ENCODE measurements at places on chromosomes 2 and 18.

- DNase-seq = no peak
These were observed 174.2 kb downstream of the RTP5 start for GRCh38 chr2:242043538-242044312.

GRCh38 chr2:16645775-16646559, 19.7 kb downstream of the CYRIA start:
- DNase-seq = no peak

DNA sequence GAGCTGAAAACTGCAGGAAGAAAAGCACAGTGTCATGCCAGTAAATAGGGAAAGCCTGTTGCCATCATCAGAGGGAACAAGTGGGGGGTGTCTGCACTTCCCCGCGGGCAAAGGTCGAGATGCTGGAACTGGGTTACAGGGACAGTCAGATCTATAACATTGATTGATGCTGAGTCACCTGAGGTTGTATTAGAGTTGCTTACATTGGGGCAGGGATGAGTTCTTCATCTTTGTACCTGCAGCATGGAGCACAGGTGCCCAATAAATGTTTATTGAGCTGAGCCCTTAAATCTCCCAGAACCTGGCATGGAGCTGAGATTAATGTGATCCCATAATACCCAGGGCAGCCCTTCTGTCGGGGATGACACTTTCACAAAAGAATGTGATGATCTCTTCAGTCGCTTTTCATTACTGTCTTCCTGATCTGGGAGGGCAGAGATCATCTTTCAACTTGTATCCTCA, 5.9 kb upstream of the RNF152 start:
- DNase-seq = no peak

DNA sequence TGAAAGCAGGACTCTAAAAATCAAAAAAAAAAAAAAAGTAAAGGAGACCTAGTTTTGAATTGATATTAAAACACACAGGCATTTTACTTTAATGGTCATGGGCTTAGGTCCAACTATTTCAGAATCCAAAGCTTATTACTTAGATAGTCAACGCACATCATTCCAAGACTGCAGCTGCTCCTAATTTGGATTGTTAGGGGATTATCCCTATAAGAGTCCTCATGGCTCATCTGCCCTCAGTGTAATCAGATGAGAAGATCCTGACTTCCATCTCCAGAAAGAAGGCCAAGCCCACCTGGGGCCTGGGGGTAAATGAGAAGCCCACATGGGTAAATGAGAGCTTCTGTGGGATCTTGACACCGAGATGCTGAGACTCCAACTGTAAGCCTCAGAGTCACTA, 424.2 kb downstream of the NRXN1 start:
- no peak for DNase-seq

GRCh38 chr2:174996622-174997021, 8.6 kb downstream of the CHN1 start:
- no peak for DNase-seq

- DNase-seq = no peak
These were observed 86.7 kb downstream of the NRP2 start for GRCh38 chr2:205768815-205769494.

DNA sequence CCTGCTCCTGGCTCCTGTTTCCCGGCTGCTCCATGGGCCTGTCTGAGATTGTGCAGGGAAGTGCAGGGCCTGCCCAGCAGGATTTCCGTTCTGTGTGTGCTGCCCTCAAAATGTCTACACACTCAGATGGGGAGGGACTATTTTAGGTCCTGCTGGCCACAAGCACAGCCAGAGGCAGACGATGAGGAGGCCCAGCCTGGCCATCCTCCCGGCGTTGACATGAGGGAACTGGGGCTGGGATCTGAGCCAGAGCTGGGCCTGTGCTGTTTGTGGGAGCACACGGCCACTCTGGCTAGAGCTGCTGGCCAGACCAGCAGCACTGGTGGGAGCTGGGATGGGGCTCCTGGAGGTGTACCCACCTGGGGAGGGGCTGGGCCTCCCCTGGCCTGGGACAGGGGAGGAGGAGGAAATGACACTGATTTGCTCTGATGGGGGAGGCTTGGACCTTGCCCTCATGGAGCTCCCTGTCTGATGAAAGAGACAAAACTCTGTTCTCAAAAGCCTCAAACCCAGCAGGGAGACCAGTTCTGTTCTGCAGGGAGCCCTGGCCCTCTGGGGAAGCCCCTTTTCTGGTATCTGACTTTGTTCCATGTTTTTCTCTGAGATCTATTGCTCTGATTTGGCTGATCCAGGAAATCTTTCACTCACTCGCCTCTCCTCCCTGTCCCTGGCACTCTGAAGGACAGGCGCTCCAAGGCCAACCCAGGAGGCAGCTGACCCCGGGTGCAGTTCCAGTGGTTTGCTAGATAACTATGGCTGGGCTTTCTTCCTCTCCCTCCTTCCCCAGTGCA, 161.8 kb downstream of the DYSF start:
- no peak for DNase-seq

- DNase-seq = no peak
These were observed 714.6 kb upstream of the LRATD1 start for GRCh38 chr2:13917958-13918357.

- DNase-seq = no peak
These were observed 156.5 kb downstream of the ARL6IP6 start for GRCh38 chr2:152874955-152875354.

- no peak for DNase-seq
These were observed 21.4 kb upstream of the FRZB start for GRCh38 chr2:182887753-182888415.

DNA sequence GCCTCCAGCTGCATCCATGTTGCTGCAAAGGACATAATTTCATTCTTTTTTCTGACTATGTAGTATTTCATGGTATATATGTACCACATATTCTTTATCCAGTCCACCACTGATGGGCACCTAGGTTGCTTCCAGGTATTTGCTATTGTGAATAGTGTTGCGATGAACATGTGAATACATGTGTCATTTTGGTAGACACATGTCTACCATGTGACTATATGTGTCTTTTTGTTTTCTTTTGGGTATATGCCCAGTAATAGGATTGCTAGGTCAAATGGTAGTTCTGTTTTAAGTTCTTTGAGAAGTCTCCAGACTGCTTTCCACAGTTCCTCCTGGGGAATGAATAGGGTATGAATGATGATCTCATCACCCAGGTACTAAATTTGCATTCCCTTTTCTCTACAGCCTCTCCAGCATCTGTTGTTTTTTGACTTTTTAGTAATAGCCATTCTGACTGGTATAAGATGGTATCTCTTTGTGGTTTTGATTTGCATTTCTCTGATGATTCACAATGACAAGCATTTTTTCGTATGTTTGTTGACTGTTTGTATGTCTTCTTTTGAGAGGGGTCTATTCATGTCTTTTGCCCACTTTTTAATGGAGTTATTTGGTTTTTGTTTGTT, 35.6 kb upstream of the FEZ2 start:
- DNase-seq = no peak

DNA sequence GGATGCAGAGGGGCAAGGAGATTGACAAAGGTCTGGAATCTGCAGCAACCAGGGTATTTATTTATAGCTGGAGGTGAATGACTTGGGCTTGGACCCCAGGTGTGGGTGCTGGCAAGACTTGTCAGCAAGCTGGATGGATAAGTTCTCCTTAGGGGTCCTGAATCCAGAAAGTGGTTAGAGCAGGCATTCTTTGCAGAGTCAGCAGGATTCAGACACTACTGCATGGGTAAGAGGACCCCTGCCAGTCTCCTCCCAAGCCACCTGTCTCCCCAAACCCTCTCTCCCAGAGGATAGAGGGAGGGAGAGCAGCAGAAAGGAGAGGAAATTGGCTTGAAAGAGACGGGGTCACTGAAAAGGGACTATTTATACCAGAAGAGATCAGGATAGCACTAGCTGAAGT, 89.5 kb downstream of the VAPA start:
- no peak for DNase-seq

DNA sequence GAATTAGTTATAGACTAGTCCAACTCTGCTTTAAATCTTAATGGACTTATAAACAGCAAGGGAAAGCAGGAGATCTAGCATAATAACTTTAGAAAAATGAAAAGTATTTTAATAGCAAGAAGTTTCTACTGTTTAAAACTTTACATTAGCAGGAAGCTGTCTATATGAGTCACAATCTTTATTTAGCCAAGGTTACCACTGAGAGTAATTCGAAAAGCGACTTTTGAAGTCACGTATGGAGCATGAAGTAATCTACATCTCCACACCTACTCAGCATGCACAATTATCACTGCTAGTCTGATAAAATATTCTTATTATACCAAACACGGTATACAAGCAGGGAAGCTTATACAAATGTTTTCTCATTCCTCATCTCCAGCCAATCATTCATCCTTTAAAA, 515.4 kb upstream of the SOX11 start:
- DNase-seq = no peak

DNA sequence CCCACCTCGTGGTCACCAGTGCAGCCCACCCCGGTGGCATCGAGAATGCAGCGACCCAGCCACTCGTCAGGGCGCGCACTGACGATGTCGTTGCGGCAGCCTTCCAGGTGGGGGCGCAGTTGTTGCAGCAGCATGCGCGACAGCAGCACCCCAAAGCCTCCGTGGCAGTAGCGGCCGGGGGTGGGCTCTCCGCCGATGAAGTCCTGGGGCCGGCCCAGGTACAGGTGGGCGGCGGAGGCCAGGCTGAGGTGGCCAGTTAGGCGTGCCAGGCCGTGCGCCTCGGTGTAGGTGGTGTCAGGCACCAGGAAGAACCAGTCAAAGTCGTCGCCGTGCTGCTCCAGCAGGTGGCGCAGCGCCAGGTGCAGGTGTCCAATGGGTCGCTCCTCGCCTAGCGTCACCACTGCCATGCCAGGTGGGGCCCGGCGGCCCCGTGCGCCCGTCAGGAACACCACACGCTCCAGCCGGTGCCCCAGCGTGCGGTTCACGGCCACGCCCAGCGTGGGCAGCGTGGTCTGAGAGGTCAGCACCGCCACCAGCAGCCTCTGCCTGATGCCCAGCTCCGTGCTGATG, 1.9 kb downstream of the CHPF start:
- peak; percentile 84 for DNase-seq

DNA sequence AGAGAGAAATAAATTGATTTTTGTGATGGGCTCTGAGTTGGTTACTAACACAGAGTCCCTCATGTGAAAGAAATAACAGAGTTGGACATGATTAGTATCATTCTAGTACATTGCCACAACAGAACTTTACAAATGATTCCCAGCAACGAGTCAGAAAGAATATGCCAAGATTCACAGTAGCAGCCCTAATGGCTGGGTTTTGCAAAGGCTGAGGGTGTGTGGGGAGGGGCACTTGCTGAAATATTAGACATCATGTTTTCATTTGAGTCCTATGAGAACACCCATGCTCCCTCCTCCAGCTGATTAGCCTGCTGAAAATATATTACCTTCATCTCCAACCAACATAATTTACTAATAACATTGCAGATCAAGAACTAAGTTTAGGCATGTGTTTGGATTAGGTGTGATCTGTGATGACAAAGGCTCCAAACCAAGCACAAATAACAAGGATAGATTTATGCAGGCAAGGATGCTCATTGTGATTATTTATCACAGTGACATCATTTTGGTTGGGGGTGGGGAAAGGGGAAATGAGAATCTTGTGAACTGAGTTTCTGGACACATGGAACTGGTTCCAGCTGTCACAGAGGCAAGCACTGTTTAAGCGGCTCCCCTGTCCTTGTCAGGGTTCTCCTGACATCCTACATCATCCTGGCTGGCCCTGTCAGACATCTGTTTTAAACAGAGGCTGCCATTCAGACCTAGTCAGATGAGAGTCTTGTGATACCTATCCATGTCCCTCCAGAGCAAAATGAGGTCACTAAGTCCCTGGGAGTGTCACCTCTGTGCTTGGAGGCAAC, 205.8 kb upstream of the NCKAP5 start:
- no peak for DNase-seq

DNA sequence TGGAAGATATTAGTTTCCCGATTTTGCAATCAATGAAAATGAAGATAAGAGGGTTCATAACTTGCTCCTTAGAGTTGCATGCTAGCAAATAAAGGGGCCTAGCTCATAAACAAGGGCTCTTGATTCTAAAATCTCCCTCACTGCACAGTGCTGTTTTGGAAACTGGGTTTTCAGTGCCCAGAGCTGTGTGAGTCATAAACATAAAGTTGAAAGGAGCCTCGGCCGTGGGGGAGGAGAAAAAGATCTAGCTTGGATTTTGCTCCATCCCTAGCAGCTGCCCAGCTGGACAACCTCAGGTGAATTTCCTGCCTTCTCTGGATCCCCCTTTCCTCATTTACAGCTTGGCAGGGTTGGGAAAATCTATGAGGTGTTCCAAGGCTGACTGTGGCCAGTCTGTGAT, 42.5 kb downstream of the LYPD1 start:
- no peak for DNase-seq
